Cortex of kidney (tissue), 1 donor: ENCODE measurements at places on chromosomes 5 and 9.

DNA sequence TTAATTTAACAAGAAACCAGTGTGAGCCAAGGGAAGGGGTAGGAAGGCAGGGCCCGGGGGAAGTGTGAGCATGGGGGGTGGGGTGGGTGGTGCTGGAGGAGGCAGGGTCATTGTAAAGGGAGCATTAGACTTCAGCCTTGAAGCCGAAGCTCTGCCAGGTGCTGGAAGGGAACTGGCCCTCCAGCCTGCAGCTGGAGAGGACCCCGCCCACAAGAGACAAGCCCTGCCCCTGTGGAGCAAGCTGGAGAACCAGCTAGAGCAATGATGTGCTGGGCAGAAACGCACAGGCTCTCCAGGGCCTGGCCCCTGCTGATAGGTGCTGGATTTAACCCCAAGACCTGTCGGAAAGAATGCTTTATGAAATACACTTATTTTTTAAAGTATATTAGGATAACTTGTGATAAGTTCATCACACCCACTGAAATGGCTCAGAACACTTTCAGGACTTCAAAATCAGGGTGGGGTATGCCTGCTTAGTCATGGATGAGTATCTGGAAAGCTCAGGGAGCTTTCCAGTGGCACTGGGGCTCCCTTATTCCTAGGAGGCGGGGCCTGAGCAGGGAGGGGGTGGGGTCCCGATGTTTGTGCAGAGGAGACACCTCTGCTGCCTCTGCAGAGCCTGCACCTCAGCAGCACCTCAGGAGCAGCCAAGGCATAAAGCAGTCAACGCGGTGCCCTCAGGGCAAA, 27.1 kb downstream of the UBE2QL1 start:
- DNase-seq: no peak

DNA sequence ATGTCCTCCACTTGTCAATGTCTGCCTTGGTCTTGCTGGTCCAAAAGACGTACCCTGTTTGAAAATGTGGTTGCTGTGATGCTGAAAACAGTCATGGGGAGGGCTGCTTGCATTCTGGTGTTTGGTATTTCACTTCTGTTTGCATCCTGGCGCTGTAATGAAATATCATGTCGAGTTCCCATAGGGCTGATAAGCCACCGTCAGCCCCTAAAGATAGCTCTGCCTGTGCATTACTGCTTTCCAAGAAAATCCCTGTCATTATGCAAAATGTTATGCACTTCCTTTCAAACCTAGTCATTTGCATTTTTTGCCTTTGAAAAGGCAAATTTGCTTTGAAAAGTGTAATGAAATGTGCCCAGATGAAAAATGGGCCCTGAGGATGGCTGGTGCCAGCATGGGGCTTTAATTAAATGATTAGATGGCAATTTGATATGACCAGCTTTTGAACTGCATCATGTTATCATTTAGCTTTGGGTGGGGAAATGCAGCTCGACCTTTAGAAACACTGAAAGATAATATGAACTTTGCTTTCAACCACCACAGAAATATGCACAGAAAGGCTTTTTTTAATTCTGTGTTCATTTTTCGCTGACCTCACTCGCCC, 374.4 kb upstream of the SGCD start:
- no peak for DNase-seq

GRCh38 chr9:76020652-76021051, 130.2 kb downstream of the PCSK5 start:
- no peak for DNase-seq

GRCh38 chr9:4596165-4596922, 65.8 kb upstream of the PLPP6 start:
- no peak for DNase-seq

DNA sequence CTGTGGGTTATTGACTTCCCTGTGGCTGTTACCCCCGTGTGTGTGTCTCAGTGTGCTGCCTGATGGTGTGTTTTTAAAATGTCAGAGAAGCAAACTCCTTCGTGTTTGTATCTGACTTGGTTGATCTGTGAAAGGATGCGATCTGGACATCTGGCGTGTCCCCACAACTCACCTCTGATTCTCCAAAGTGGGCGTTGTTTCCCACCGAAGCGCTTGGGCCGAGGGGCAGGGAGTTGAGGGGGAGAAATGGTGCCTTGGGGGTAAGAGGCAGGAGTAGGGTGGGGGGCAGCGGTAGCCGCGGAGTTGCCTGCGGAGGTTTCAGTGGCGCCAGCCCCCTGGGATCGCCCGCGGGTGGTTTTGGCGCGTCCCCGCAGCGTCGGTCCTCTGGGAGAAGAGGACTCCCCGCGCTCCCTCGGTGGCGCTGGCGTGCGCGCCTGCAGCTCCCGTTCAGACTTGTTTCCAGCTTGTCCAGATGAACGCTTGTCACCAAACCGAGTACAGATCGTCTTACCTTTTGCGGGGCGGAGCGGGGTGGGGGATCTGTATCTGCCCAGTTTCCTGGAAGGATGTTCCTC, 1.1 kb downstream of the MAST4 start:
- DNase-seq: no peak

- DNase-seq: no peak
Observed at GRCh38 chr5:143274952-143275351, 128.5 kb downstream of the NR3C1 start.

- DNase-seq: no peak
Observed at GRCh38 chr9:98410185-98410697, 154.8 kb upstream of the TBC1D2 start.

DNA sequence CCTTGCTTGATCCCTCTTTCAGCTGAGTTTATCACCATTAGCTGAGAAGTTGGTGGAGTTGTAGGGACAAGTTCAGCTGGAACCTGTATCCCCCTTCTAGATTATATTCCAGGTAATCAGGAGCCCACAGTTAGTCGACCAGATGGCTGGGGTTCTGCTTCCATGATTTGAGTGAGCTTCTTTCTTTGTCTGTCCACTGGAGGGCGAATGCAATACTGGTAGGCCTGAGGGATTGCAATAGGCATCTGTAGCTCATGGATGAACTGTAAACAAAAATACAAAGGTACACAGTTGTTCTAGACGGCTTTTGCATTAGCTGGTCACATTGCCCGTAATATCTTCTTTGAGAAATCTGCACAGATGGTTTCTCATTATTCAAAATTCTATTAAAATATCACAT, 88.9 kb downstream of the PCSK5 start:
- no peak for DNase-seq

GRCh38 chr5:119071561-119071995, 691 bp downstream of the DMXL1 start:
- no peak for DNase-seq

DNA sequence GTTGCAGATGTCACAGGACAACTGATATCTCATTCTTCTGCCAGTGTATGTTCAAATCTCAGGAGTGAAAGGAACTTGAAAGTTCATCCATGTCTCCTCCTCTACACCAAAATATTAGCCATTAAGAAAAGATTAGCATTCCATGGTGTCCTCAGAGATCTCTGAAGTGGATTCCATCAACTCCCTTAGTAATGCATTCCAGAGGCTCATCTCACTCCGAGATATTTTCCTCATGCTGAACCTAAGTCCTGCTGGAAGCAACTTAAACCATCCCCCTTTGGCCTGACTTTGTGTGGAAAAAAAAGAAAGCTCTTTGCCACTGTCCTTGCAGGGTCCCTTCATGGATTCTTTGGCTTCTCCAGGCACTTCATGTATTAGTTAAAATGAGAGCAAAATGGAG, 155.7 kb upstream of the ZNF462 start:
- no peak for DNase-seq

DNA sequence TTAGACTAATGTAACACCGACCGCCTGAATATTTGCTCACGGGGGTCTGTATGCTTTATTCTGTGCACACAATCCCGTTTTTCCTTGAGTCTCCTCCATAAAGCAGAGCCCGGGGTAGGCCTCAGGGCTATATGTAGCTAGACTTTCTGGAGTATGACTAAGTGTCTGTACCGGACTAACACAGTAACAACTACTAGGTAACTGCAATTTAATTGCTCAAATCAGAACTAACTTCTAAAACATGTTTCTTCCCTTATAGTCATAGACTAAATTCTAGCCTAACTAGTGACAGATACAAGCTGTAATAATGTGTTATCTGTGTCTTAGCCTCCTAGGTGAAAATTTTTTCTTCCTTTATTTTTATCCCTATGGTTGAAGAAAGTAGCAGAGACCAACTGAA, 2.1 kb downstream of the REEP5 start:
- no peak for DNase-seq

- no peak for DNase-seq
Observed at GRCh38 chr5:107670932-107671741, at the start of gene EFNA5. EFNA5 (minus strand) TSS chr5:107670937.

GRCh38 chr5:61525512-61526206, 193.6 kb downstream of the ZSWIM6 start:
- no peak for DNase-seq

GRCh38 chr5:1899201-1899600, 16.5 kb upstream of the IRX4 start:
- DNase-seq: no peak

DNA sequence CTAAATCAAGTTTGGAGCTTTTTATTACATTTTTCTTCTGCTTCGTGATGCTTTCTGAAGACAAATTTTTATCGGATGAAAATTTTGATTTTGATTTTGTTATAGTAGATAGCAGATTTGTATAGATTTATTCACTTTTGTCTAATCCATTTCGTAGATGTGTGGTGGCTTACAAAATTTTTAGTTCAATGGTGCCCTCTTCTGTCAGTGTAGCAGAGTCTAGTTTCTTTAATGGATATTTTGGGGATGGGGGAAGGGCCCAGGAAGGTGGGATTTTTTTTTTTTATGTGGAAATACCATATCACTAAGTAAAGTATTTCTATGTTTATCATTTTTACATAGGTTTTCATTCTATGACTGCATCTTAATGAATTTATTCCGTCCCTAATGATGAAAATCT, 259.9 kb upstream of the TARS1 start:
- no peak for DNase-seq

DNA sequence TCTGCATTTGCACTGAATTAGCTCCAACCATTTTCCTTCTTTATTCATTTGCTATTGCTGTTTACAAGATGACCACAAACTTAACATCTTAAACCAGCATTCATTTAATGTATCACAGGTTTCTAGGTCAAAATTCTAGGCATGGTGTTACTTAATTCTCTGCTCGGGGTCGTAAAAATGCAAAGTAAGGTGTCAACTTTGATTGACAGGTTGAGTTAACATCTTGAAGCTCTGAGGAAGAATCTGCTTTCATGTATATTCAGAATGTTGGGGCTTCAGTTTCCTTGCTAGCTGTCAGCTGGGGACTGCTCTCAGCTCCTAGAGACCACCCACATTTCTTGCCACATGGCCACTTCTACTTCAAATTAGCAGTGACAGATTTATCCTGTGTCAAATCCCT, 348.7 kb upstream of the GRIN3A start:
- DNase-seq: no peak

- no peak for DNase-seq
Observed at GRCh38 chr9:84136119-84136868, 155.7 kb downstream of the RMI1 start.

GRCh38 chr5:566636-567309, 42.5 kb upstream of the SLC9A3 start:
- DNase-seq: no peak

DNA sequence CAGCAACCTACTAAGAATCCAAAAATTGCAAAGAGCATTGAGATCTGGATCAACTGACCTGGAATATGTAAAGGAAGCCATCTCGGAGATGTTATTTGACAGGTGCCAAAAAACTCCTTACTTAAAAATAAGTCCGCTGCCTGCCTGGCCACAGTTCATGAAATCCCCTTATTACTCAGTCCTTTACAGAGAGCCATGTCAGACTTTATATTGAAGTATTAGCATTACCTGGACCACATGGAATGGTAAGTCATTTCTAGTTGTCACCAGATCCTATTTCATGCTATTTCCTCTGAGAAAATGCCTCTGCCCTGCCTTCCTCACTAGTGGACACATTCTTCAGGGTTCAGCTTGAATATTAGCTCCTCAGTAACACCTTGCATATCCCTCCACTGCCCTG, 115.7 kb downstream of the DEPDC1B start:
- DNase-seq: no peak

GRCh38 chr9:106643211-106643930, 219.6 kb upstream of the ZNF462 start:
- no peak for DNase-seq

DNA sequence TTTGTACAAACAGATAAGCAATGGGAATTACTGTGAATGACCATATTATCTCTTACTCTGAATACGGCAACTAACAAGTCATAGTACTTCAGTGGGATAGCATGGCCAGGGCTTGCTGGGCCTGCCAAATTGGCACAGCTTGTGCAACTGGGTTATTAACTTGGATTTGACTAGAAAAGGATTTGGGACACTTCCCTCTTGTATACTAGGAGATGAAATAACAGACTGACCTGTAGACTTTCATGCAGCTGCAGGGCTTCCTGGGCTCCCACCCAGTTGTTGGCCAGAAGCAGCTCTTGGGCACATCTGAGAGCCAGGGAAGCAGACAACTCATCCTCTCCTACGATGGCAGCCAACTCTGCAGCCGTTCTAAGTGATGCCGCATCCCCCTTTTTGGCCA, 39.8 kb downstream of the CNOT8 start:
- no peak for DNase-seq

DNA sequence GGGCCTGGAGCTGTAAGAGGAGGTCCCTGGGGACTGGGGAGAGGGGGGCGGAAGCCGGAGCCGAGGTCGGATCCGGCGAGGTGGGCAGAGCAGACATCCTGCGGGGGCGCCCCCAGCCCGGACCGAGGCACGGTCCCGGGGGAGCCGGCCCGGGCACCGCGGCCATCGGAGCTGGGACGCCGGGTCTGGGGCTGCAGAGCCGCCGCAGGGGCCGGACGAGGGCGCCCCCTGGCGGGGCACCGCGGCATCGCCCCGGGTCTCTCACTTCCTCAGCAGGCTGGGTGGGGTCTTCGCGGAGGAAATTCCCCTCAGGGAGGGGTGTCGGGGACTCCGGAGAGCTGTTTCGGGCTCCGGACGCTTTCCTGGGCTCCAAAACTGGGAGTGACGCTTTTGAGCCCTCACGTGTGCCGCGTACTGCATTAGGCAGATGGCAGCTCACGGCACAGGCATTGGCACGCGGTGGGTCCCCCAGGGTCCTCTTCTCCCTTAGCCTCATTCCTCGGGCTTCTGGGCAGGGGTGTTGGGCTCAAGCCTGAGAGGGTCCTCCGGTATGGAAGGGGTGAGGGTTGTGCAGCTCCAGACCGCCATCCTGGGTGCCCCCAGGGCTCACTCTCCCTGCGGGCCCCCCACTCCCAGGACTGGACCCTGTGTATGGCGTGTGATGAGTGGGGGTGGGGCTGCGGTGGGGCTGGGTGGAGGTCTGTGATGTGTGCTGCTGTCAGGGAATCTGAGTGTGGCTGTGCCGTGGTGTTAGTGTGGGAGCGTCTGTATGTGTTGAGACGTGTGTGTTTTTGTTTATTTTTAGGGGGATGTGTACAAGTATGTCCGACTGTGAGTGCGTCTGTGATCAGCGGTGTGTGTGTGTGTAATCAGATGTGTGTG, 29.6 kb downstream of the LHX2 start:
- no peak for DNase-seq

DNA sequence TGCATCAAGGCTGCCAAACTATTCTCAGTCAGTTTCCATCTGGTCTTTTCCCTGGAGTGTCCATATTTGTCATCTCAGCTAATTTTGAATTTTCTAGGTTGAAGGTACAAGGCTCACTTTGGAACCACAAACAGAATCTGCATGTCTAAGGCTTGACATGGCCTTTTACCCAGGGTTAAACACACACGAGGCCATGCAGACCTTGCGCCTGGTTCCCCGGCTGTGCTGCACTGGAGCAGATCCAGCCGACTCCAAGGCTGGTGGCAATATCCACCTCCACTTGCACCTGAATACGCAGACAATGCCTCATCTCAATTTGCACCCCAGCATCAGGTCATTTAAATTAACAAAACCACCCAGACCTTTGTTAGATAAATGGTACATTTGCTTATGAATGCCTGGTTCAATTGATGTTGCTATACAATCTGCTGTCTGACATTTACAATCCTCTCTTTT, 276.2 kb downstream of the HSPA4 start:
- no peak for DNase-seq
